ENCODE measurements at places on chromosomes 6 and 20. TPM values are rescaled to one million over a fixed set of nuclear protein-coding genes. Genes with fewer than 3 reads are reported as not detected.

GRCh38 chr6:46015119-46015968 lies at the start of gene CLIC5:
CLIC5 (minus strand) TSS chr6:46015860; CDS start chr6:46015542, 318 bp downstream.
- H3K27ac ChIP-seq, result peak within 1 kb of the TSS; percentile 92
- H3K4me3 ChIP-seq, result peak within 1 kb of the TSS; percentile 88
- peaks cover 4% of the 10 kb centered on the region for H3K36me3 ChIP-seq
- peaks cover 17% of the 10 kb centered on the region for H3K4me1 ChIP-seq
- peaks cover 58% of the 10 kb centered on the region for H3K27me3 ChIP-seq

GRCh38 chr20:43229696-43230095 lies 40.0 kb upstream of the PTPRT start:
- no peak for DNase-seq
- no peak overlapping the region for H3K4me3 ChIP-seq
- H3K36me3 ChIP-seq, result no peaks in the 10 kb centered on the region

GRCh38 chr20:48489656-48490055 lies 338.1 kb downstream of the PREX1 start:
- no peak for DNase-seq
- no peak overlapping the region for H3K27ac ChIP-seq
- peaks cover 32% of the 10 kb centered on the region for H3K4me1 ChIP-seq
- no peak overlapping the region for H3K4me3 ChIP-seq
- peaks cover 31% of the 10 kb centered on the region for H3K27me3 ChIP-seq
- H3K36me3 ChIP-seq, result no peaks in the 10 kb centered on the region

CST7 gene
- not detected for total RNA-seq

DNA sequence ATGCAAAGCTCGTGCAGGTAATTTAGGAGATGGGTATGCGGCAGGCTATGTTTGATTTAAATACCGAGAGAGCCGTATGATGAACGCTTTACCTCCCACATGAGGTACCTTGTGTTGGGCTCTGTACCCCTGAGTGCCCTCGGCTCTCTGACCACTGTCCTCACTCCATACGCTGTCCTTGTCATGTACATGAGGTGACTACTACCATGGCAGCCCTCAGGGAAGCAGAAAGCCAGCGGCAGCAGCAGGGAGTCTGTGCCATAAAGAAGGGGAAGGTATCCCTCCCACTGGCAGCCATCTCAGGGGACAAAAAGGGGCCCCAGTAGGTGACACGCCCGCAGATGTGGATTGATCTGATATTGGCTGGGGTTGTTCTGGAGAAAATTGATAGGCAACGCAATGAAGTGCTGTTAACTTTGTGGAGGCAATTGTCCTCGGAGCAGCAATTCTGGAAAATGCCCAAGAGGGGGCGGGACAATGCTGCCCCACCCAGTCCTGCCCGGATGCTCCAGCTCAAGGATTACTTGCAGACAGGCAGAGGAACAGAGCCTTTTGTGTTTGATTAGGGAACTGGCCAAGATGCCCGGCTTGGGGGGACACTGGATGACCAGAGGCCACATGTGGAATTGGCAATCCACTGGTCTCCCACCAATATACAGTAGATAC lies 38.0 kb upstream of the HSF2 start:
- no peak overlapping the region for H3K4me3 ChIP-seq
- H3K4me1 ChIP-seq, result peaks cover 5% of the 10 kb centered on the region
- no peak overlapping the region for H3K27ac ChIP-seq

- no peak for DNase-seq
- peaks cover 14% of the 10 kb centered on the region for H3K27me3 ChIP-seq
- H3K36me3 ChIP-seq, result peaks cover 18% of the 10 kb centered on the region
These were observed 5.6 kb downstream of the PLEKHG1 start for GRCh38 chr6:150605333-150605732.

- H3K27me3 ChIP-seq, result peaks cover 34% of the 10 kb centered on the region
- peak overlapping the region; percentile 0 for H3K4me3 ChIP-seq
- H3K4me1 ChIP-seq, result peaks cover 23% of the 10 kb centered on the region
- no peaks in the 10 kb centered on the region for H3K36me3 ChIP-seq
These were observed 103.1 kb upstream of the SPACA1 start for GRCh38 chr6:87944541-87944954.

GRCh38 chr6:89936177-89936576 lies 41.9 kb downstream of the GJA10 start:
- no peak for DNase-seq
- no peak overlapping the region for H3K27ac ChIP-seq
- H3K36me3 ChIP-seq, result peaks cover 8% of the 10 kb centered on the region
